ENCODE measurements at places on chromosomes 13 and 19. TPM values are rescaled to one million over a fixed set of nuclear protein-coding genes. Genes with fewer than 3 reads are reported as not detected.

GRCh38 chr13:25001476-25002206, 94.3 kb upstream of the PABPC3 start:
- DNase-seq, result peak; percentile 53

DNA sequence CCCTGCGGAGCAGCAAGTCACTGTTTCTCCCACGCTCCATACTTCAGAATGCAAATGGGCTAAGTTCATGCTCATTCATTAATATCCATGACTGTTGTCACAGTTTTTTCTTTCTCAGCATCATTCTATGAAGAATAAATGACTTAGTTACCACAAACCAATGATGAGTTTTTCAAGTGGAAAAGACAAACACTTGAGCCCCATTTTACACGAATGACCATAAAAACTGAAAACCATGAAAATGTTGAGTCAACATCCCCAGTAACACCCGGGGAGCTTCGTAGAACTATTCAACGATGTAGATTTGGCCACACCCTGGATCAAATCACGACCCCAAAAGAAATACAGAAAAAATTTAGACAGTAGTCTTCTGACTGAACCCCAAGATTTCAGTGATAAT, 99.8 kb upstream of the GJB6 start:
- no peak for DNase-seq

DNA sequence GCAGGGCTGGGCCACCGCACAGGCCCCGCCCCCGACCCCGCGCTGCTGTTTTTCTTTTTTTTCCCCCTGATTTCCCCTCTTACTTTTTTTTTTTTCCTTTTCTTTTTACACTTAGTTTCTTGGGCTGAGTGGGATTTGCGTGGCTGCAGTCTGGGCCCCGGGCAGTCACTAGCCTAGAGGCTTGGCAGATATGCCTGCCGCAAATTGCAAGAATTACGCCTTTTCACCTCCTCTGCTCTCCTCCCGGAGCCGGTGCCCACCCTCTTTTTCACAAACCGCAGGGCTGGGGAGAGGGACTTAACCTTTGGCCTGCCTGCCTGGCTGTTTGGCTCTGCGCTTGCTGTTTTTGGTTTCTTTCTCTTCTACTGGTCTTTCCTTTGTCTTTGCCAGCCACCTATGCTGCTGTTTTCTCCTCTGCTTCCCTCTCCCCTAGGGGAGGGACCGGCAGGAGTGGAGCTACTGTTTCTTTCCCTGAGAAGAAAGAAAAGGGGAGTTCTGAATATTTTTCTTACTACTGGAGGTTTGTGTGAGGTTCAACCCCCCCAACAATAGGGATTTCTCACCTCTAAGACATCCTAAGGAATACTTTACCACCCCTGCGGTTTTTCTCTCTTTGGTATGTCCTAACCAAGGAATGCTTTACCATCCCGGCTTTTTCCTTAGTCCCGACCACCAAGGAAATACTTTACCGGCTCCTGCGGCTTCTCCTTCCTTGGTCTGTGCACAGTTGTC, 11.0 kb downstream of the ZNF552 start:
- DNase-seq, result peak; percentile 62

DNA sequence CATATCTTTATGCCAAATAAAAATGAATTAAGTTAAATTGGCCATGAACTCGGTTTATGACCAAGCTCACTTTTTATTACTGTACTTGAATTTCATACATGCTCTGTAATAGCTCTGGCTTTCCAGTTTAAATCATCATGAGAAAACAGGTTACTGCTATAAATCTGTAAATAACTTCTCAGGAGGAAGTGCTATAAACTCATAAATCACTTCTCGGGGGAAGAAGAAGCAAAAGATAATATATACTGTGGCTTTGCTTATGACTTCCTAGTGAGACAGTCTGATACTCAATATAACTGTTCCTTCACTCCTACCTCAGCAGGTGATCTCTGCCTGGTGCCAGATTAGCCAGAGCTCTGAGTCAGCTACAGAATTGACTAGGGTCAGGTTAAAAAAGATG, 12.5 kb downstream of the SUPT20H start:
- no peak for DNase-seq

ZNF225 gene
- total RNA-seq, result 3.6 TPM

- DNase-seq, result no peak
Measured at GRCh38 chr13:51230477-51231105, 8.4 kb downstream of the FAM124A start.

CCDC122 gene
- total RNA-seq, result 15.7 TPM

KLF2 gene
- total RNA-seq, result 3.3 TPM

GRCh38 chr19:49739933-49740332, 23.2 kb downstream of the TSKS start:
- no peak for DNase-seq

GRCh38 chr19:33957804-33958203, 161.1 kb downstream of the KCTD15 start:
- DNase-seq, result no peak

DNA sequence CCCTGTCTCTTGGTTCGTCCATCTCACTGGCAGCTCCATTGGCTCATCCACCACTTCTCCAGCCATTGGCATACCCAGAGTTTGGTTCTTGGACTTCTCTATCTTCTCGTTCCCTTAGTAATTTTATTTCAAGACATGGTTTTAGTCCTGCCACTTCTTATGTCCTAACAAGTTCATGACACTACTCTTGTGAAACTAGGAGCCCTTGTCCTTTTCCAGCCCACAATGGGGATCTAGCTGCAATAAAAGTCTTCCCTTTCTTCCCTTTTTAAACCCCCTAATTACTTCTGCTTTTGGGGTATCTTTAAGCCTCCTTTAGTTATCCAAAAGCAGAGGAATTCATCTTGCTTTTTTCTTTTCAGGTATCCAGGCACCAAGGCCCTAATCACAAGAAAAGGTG, 2.9 kb upstream of the RCBTB2 start:
- no peak for DNase-seq

GRCh38 chr13:60028021-60028420, 135.7 kb downstream of the DIAPH3 start:
- no peak for DNase-seq

PLVAP gene
- not detected for total RNA-seq

DNA sequence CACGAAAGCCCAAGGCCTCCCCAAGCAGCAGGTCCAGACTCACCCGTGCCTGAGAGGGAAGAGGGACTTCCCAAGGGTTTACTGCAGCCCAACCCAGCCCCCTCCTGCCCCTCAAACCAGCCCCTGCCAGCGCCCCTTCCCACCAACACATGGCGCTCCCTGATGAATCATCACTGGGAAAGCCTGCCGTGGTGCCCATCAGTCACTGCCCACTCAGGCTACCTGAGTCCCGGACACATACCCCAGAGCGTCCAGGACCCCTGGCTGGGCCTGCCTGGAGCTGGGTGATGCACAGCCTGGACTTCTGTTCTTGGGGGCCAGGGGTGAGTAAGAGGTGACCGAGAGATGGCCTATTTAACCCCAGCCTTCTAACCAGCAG, 60.6 kb downstream of the MLLT1 start:
- DNase-seq, result no peak

GRCh38 chr19:7152568-7152967, 83.1 kb downstream of the ZNF557 start:
- peak; percentile 15 for DNase-seq

Data from MCF 10A (cell line).